ENCODE measurements at places on chromosomes 2 and 18. TPM values are rescaled to one million over a fixed set of nuclear protein-coding genes. Genes with fewer than 3 reads are reported as not detected.
A peak's percentile ranks its signal among the peaks of the same experiment; 100 is the strongest.

DNA sequence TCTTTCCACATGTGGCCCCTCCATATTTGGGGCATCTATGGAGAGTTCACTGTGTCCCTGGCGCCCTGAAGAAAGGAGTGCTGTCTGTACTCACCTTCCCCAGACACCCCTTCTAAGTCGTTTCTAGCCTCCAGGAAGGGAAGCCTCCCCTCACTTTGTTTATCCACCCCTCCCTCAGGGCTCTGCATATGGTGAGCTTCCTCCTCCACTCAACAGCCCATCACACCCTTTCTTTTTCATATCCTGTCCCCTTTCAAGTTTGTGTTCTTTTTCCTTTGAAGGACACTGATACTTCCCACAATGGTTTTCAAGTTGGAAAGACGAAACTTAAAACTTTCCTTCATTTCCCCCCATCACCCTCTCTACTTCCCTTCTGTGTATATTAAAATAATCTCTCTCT is 291.4 kb upstream of the POU3F3 start:
- DNase-seq = no peak

GRCh38 chr2:25314514-25315315 is 27.0 kb downstream of the DNMT3A start:
- DNase-seq = no peak

DNA sequence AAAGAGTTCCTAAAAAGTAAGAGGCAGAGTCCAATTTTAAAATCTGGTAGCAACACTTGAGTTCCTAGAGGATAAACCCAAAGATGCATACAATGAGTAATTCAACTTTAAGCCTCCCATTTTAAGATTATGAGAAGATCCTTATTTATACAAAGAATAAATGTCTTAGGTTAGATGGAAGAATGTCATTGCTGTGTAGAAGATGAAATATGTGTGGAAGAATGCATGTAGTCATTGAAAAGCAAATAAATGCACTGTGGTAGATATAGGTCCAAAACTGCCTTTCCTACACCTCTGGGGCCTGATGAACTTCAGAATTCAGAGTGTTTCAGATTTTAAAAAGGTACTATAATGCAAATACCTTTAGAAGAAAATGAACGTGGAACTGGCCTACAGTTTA is 58.7 kb upstream of the LRP1B start:
- DNase-seq = no peak

GAREM1 gene
- 0.97 TPM for total RNA-seq

- DNase-seq = no peak
Measured at GRCh38 chr2:121565389-121566250, 34.9 kb downstream of the RNU4ATAC start.

AMMECR1L gene
- 14.2 TPM for total RNA-seq

DNA sequence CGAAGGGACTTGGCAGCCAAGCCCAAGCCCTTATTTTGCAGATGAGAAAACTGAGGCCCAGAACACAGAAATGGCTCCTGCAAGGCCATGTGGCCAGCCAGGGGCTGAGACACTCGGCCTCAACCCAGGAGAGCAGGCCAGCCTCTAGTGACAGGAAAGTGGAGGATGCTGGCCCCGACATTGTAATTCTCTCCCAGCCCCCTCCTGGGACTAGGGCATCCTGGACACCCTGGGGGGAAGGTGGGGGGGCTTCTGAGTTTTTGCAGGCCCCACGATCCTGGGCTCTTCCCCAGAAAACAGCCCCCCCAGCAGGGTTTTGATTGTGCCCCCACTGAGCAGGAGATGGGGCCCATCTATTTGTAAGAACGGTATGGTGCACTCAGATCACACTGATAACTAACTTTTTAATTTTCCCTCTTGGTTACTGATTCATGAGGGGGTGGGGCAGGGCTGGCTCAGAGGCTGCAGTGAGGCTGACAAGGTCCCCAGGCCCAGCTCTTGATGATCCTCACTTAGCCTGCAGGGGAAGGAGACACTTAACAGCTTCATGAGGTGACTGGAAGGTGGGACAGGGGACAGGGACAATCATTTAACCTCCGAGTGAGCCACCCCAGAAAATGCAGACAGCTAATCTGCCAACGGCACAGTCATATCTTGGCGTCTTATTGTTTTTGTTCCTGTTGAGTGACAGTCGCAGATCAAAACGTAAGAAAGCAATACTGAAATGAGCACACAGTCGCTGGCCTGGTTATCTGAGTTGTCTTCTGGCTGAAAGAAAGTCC is 18.9 kb downstream of the SMAD7 start:
- DNase-seq = no peak

GRCh38 chr2:21301871-21302455 is 178.2 kb downstream of the TDRD15 start:
- no peak for DNase-seq

- no peak for DNase-seq
Measured at GRCh38 chr2:47503481-47504070, 100.6 kb downstream of the MSH2 start.

- no peak for DNase-seq
Measured at GRCh38 chr2:17638196-17638743, 97.8 kb downstream of the VSNL1 start.

- no peak for DNase-seq
Measured at GRCh38 chr2:10080536-10081304, 509 bp upstream of the CYS1 start.

- DNase-seq = no peak
Measured at GRCh38 chr2:222025881-222026271, 272.9 kb downstream of the PAX3 start.

DNA sequence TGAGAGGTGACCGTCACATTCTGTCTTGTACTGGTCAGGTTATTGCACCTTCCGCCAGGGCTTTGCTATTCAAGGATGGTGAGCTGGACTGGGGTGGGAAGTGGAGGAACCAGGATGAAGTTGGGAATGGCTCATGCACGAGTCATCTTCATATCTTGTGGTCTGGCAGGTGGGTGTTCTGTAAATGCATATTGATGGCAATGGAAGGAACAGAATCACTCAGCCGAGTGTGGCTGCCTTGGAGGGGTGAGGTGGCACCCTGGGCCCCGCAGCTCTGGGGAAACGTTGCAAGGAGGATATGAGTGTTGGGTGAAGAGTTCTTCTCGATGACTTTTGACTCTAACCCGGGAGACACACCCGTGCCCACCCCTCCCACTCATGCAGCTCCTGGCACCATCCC is 1.2 kb downstream of the NEU2 start:
- no peak for DNase-seq

TMEM247 gene
- total RNA-seq = 0.32 TPM

DNA sequence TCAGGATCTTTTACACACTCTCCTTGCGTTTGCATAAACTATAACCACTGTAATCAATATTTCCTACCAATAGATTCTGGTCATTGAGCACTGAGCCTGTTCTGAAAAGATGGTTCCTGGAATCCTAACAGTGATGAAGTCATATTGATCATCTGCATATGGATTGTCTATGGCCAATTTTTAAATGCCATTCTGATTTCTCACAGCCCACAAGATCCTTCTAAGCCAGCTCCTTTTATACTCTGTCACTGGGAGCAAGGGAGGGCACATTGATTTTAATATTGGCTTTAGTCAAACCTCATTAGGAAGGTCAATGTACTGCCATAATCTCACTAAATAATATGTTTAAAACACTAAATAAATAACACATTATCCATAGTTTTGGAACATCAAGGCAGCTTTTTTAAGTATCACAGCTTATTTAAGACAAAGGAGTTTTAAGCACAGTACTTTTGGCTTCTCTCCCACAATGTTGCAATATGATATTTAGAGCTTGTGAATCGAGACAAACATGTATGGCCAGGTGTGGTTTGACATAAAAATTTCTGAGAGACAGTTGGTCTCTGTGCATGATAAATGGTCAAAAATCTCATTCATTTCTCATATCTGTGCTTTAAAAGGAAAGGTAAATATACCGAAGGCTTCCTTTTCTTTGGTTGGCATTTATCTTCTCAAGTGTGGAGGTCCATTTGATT is 267.3 kb downstream of the MTX2 start:
- DNase-seq = peak; percentile 11

DNA sequence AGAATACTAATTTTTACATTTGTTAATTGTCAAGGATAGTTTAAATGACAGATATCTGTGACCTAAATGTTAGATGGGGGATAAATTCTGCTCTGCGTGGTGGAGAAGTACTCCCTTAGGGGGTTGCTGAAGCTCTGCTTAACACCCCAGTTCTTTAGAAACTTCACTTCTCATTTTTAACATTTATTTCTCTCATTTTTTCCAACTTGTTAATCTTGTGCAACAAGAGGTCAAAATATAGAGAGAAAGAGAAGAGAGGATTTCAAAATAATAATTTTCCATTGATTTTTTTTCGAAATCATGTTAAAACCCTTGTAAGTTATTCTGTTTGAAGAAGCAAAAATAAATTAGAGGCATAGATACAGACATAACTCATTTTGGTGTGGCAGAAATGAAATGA is 61.3 kb upstream of the SLC8A1 start:
- DNase-seq = no peak

NFE2L2 gene
- 78.6 TPM for total RNA-seq

FAM110C gene
- total RNA-seq = not detected

DNA sequence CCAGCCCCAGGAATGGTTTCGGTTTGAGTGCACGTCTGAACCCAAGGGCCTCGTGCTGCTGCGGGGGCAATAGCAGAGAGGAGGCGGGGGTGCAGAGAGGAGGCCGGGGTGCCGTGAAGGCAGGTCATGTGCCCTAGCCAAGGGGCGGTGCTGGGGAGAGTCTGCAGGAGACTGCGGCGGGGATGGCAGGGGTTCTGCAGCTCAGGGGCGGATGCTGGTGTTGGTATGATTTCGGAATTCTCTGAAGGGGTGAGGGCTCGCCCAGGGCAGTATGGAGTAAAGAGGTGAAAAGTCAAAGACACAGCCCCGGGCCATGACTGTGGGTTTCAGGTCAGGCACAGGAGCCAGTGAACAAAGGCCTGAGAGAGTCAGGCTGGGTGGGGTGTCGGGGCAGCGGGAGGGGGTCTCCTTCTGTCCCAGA is 186.5 kb upstream of the HDAC4 start:
- no peak for DNase-seq

MEP1B gene
- 0.64 TPM for total RNA-seq

DNA sequence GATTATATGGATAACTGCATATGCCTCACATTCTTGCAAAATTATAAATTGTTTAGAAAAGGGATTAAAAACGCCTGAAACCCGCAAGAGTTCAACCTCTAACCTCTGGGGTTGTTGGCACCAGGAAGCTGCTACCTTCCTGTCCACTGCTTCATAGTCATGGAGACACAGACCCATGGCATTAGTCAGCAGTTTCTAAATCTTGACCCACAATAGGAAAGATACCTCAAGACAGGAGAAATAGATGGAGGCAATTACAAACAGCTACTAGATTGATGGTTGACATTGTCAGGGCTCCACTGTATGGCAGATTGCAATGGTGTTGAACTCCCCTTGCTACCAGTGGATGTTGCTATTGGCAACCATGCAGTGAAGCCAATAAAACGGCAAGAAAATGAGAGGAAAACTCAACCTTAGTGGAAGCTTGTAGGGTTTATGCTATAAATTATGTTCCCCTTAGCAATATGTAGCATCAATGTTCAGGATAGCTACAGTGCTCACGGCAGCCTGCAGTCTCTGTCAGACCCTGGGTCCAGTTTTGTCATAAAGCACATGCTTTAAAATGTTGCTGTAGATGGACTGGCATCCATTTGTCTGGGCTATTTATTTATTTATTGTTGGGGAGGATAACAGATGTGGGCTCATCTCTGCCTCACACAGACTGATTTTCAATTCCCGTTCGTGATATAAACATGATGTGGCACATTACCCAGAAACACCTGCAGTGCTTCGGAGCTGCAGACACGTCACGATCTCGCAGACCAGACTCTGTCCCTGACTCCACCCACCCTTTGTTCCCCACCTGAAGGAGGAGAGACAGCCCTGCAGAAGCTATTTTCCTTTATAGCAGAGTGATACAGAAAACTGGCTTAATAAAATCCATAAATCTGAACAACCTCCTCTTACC is 233.4 kb downstream of the AGPS start:
- peak; percentile 9 for DNase-seq

GRCh38 chr2:30190637-30191036 is 40.7 kb upstream of the LBH start:
- no peak for DNase-seq

C2orf72 gene
- total RNA-seq = not detected

- DNase-seq = no peak
Measured at GRCh38 chr18:37864122-37864521, 298.5 kb upstream of the CELF4 start.

DNA sequence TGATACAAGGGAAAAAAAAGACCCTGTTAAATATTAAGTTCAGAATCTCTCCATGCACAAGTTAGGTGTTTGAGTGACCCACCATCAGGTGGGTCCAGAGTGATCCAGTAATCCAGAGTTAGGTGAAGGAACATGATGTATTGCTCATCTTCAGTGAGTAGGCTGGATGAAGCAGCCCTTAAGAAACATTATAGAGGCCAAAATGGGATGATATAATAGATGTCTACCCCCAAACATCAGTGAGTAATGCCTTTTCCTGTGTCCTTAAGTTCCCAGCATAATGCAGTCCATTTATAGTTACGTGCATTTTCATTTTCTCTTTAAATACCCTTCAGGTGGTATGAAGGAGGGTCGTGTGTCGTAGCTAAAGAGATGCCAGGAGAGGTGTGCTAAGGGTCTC is 89.6 kb downstream of the MAP4K4 start:
- DNase-seq = no peak

DNA sequence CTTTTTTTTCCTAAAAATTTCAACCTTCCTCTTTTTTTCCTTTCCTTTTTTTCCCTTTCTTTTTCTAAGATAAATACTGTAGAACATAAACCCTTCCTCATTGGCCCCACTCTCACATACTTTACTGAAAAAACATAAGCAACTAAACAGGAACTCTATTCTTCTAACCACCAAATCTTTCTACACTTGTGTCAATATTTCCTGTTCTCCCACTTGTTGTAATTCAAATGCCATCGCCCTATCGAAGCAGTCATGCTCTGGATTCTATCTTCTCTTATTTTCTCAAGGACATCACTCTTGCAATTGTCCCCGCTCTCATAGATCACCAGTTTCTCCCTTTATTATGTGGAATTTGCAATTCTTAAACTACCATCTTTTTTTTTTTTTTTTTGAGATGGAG is 20.2 kb upstream of the SSB start:
- DNase-seq = no peak

DNA sequence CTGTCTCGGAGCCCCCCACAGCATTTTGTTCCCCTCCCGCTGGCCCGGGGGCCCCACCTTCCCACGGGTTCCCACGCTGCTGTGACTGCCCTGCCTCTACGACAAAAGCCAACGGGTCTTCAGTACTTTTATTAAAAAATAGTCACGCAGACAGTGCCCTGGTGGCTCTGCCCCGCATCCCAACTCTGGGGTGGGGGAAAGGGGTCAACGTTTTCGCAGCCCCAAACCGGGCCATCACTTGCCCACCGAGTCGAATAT is 1.0 kb downstream of the UCN start:
- DNase-seq = no peak

GRCh38 chr2:32626639-32627221 is 1.1 kb upstream of the TTC27 start:
- no peak for DNase-seq

- no peak for DNase-seq
Measured at GRCh38 chr18:76356666-76357065, 138.4 kb downstream of the ZNF516 start.

- peak; percentile 17 for DNase-seq
Measured at GRCh38 chr2:38440655-38441054, 63.6 kb upstream of the ATL2 start.

GRCh38 chr2:71468279-71469015 is 15.1 kb downstream of the DYSF start:
- DNase-seq = no peak

Measured in fibroblast of villous mesenchyme (primary cell).